COLO829 (cell line): ENCODE measurements at places on chromosomes 16 and 17.

DNA sequence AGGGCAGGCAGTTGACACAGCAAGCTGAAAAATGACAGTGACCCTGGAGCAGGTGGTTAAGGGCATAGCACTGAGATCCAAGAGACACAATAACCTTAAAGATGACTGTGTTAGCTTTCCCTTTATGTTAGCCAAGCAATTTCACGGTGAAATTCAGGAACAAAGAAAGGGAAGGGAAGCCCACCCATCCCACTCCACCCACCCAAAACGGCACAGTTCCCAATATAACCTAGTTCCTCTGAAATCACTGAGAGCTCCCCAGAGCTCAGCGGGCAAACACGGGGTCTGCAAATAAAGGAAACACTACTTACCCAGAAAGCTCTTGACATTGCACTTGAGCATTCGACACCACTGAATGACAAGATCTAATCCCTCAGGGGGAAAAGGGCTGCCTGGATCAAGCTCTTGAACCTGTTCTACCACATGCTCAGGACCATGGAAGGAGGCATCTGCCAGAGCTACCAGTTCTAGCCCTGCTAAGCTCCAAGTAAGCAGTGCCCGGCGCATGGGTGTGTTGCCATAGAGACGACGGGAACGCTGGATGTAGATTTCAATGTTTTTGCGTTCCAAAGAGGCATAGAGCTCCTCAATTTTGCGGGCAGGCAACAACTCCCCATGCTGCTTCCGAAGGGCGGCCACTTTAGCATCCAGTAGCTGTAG, 10.6 kb downstream of the BLTP2 start:
- DNase-seq: no peak

DNA sequence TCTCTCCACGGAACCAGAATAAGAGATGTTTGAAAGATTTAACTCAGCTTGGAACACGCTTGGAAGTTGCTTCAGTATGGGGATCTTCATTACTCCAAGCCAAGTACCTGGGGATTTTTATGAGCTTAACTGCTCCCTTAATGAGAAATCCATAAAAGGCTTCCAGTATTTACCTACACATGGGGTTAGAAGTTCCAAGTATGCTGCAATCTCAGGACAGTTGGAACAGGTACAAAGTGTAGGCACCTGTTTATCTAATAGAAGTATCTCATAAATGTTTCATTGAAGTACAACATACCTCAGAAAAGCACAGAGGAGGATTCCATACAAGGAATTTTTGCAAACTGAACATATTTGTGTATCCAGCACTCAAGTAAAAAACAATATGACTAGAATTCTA, 161.6 kb upstream of the PIRT start:
- no peak for DNase-seq

DNA sequence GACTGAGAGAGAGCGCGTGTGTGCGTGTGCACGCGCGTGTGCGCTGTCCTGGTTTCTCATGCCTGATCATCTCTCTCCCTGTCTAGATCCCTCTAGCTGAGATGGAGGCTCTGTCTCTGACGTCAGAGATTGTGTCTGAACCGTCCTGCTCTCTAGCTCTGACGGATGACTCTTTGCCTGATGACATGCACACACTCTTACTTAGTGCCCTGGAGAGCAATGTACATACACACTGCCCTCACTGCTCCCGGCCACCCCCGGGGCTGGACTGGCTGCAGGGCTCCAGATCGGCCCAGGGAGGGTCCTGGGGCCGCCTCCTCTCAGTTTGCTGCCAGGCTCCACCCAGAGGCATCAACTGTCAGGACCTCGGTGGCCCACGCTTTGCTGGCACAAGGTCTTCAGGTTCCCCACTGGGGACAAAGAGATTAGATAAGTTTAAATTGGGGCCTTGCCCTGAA, 13.1 kb upstream of the ABCC3 start:
- DNase-seq: no peak

DNA sequence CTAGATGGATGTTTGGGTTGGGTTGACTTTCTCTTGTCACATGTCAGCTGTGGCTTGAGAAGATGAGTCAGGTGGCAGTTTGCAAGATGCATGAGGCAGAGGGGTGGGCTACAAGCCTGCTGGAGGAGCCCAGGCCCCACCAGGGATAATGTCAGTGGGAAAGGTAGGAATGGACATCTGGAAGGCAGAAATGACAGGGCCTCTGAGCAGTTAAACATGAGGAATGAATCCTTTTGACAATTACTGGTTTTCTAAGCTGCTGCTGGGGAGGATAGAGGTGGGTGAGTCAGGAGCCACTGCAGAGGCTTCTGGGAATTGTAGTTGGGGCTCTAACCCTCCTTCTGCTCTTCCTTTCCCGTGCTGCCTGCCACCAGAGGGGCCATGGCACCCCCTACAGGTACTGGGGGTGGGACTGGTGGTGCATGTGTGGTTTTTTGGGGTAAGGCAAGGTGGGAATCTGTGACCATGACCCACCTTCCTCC, 15.7 kb downstream of the SLC52A1 start:
- DNase-seq: no peak

DNA sequence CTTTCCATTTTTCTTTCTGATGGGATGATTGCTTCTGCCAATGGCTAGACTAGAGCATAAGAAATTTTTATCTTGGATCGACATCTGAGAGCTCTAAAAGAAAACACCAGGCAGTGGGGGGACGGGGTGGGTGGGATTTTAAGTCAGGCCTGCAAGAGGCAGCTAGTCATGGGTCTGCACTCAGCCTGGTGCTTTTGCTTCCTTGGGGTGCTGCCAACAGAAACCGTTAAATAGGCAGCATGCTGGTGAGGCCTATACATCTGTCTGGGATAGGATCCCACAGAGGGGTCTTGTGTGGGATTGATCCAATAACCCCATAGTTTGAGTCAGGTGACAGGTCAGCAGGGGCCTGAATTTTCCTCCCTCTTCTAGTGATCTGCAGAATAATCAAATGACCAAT, 26.9 kb downstream of the ZNRF1 start:
- no peak for DNase-seq

DNA sequence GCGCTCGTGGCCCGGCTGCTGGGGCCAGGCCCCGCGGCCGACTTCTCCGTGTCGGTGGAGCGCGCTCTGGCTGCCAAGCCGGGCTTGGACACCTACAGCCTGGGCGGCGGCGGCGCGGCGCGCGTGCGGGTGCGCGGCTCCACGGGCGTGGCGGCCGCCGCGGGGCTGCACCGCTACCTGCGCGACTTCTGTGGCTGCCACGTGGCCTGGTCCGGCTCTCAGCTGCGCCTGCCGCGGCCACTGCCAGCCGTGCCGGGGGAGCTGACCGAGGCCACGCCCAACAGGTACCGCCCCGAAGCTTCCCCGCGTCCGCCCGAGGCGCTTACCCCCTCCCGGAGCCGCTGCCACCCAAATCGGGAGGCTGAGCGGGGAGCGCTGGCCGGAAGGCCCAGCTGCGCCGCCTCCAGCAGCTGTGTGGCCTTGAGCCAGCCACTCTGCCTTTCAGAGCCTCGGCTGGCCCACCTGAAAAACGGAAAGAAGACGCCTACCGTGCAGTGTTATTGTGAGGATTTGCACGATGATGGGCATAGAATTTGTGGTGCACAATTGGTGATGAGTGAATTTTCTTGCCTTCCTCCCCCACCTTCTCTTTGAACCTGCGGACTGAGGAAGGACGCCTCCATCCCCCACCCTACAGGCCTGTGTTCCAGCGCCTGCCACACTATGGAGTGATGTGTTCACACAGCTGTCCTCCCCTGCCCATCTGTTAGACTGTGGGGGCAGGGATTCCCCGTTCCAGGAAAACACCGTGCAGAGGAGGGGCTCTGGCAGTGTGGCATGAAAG, 523 bp downstream of the NAGLU start:
- peak; percentile 83 for DNase-seq

GRCh38 chr17:32634167-32634566, 147.4 kb downstream of the CDK5R1 start:
- no peak for DNase-seq

GRCh38 chr16:26386096-26386495, 680.6 kb upstream of the C16orf82 start:
- no peak for DNase-seq

DNA sequence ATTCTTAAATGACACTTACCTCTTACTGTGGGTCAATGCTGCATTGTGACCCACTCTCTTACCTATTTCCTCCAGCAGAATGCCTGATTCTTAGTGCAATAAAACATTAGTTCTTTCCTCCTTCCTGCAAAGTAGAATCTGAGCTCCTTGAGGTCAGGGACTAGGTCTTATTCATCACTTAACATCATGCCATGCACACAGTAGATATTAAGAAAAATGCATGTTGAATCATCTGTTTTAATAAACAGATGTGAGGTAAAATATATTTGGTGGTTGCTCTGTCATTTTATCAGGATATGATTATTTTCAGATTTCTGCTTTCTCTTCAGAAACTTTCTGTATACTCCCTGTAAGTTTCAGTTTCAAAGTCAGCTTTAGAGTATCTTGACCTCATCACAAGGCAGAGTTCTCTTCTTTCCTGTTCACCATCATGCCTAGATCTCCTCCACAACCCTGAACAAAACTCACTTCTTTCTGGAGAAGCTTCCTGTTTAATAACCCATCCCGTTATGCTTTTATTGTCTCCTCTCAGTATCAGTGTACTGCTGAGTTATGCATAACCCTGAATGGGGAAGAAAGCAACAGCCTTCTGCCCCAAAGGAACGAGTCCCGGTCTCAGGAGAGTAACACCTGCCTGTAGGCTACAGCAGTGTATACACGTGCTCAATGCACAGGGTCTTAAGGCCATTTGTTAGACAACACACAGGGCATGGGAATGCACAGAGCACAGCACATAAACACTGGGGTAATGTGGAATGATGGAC, 30.3 kb upstream of the SUPT4H1 start:
- no peak for DNase-seq

GRCh38 chr17:10226930-10227695, 28.7 kb upstream of the GAS7 start:
- peak; percentile 49 for DNase-seq

- no peak for DNase-seq
Observed at GRCh38 chr17:37844158-37844976, 79.8 kb upstream of the TBC1D3K start.

- DNase-seq: no peak
Observed at GRCh38 chr17:10155371-10156076, 42.9 kb downstream of the GAS7 start.

DNA sequence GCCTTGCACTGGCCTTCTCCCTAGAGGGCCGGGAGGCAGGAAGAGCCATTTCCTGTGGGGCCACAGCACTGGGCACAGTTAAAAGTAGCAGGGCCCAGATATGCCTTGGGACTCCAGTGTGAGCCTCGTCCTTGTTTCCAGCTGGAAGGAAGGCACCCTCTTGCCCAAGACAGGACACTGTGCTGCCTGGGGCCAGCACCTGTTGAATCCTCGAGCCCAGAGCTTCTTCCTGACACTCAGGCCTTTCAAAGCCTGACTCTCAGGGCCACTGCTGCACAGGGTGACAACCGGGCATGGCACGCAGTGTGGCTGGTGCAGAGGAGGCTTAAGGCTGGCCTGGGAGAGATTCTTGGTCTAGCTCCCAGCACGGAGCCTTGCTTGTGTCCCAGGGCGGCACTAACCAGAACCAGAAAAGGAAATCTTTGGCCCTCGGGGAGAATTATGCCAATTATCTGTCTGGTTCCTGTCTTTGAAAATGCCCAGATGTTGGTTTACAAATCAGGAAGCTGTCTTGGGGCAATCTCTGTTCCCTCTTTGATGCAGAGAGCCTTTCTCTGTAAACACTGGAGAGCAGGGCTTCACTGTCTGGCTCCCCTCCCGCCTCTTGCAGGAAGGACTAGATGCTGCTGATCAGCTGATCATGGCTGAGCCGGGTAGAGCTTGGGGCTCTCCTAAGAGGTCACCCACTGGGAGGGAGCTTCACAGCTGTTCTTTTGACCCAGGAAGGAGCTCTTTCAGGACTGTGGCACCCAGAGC, 11.1 kb downstream of the LDHD start:
- no peak for DNase-seq

DNA sequence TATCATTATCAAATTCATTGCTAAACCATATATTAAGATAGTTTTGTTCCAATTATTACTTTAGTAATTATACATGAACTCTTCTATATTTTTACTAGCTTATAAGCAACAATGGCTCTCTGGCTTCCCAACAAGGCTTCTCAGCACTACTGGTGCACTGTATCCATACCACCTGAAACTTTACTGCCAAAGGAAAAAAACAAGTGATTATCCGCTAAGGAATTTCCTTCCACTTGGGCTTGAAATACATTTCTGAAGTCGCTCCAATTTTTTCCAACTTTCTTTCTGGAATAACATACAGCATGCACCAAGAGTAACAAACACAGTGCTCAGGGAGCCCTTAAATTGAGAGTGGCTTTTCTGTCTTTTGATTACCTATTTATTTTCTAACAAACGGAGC, 2.1 kb downstream of the CSNK2A2 start:
- DNase-seq: no peak

DNA sequence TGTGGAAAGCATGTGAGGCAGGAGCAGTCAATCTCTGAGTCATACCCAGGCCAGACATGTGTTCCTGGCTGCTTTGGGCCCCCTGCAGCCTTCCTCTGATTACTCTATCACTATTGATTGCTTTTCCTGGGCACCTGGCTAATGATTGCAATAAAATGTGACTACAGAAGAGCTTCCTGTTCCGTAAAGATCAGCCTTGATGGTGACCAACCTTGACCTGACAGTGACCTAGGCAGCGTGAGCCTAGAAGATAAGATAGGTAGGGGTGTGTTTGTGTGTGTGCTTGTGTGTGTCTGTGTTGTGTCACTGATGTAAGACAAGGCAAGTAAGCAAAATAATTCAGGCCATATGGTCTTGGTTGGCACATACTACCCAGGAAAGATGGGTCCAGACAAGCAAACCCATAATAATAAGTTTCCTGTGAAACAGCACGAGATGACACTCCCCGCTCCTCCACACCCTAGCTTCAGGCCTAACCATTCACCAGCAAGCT, 367.7 kb upstream of the CDH11 start:
- no peak for DNase-seq

- no peak for DNase-seq
Observed at GRCh38 chr17:48376682-48377325, 53.2 kb downstream of the SKAP1 start.

- DNase-seq: no peak
Observed at GRCh38 chr16:66824006-66824405, 6.8 kb downstream of the NAE1 start.

DNA sequence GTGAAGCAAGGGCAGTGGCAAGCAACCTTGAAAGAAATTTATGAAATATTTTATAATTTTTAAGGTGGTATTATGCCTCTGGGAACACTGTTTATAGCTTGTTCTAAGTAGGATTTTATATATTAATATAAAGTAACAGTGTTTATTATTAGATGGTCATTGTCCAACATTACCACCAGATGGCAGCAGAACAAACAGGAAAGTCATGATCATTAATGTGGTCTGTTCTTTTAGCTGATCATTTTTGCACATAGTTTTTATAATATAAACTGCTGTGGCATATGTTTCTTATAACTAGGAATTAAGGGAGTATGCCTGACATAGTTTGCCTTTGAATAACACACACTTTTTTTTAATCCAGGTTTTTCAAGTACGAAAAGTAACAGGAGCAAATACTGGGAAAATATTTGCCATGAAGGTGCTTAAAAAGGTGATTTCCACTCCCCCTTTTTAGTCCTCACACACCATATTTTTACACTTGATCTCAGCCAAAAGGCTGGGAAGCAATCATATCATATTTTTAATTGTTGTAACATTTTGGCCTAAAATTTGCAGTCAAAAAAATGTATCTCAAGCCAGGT, 21.4 kb downstream of the RPS6KB1 start:
- peak; percentile 74 for DNase-seq
